ENCODE measurements at places on chromosomes 5 and 9. TPM values are rescaled to one million over a fixed set of nuclear protein-coding genes. Genes with fewer than 3 reads are reported as not detected.

CD74 gene
- 300 TPM for total RNA-seq

FNIP1 gene
- 28.3 TPM for total RNA-seq

BHMT2 gene
- total RNA-seq: 10.3 TPM

GRCh38 chr9:109555215-109555614 is 57.1 kb upstream of the PTPN3 start:
- no peak overlapping the region for H3K27ac ChIP-seq
- DNase-seq: no peak
- H3K4me3 ChIP-seq: no peak overlapping the region
- no peaks in the 10 kb centered on the region for H3K36me3 ChIP-seq

DNA sequence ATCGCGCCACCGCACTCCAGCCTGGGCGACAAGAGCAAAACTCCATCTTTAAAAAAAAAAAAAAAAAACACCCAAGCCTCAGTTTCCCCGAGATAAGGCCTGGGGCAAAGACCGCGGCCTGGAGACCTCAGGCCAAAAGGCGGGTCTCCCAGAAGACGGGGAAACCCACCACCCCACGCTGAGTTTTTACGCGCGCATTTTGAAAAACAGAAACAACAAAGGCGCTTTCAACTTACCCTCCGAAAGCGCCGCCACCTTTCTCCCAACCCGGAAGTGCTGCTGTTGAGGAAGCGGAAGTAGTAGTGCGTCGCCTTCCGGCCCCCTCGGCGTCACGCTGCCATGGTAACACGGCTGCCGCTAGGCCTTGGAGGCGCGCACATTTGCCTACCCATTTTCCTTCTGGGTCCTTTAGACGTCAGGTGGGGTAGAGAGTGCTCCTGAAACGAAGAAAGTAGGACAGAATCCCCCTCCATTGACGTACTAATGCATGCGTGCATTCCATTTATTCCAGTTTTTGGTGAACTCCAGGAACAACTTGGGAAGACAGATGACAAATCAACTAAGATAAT is at the start of gene TTF1:
TTF1 (minus strand) TSS at position 287 of the 569 bp plus-strand sequence. CDS start 4,019 bp downstream, outside the sequence.
- peak within 1 kb of the TSS; percentile 72 for H3K4me3 ChIP-seq
- peak; percentile 93 for DNase-seq
- H3K27me3 ChIP-seq: peaks cover 27% of the 10 kb centered on the region
- H3K4me1 ChIP-seq: peaks cover 29% of the 10 kb centered on the region

GRCh38 chr5:102921341-102922044 is 166.4 kb downstream of the PAM start:
- no peak overlapping the region for H3K4me3 ChIP-seq
- peaks cover 6% of the 10 kb centered on the region for H3K36me3 ChIP-seq
- H3K27me3 ChIP-seq: no peaks in the 10 kb centered on the region
- no peak overlapping the region for H3K27ac ChIP-seq
- no peaks in the 10 kb centered on the region for H3K4me1 ChIP-seq

Measured in heart left ventricle (tissue), 16 donors.